ENCODE measurements at places on chromosomes 2 and 18.
A peak's percentile ranks its signal among the peaks of the same experiment; 100 is the strongest.

DNA sequence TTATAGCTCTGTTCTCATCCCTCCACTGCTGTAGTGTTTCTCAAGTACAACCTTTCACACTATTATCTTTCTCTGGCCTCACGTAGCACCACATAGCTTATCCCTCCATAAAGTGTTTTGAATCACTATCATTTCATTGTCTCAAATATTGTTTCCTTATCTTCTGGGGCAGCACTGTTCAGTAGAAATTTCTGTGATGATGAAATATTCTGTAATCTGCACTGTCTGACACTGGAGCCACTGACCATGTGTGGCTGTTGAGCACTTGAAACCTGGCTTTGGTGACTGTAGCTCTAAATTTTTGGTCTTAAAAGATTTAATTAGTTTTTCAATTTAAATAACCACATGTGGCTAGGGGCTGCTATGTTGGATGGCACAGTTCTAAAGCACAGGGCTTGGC, 78.9 kb downstream of the CPS1 start:
- no peak for DNase-seq

- no peak for DNase-seq
Observed at GRCh38 chr2:235447210-235447609, 46.6 kb upstream of the AGAP1 start.

DNA sequence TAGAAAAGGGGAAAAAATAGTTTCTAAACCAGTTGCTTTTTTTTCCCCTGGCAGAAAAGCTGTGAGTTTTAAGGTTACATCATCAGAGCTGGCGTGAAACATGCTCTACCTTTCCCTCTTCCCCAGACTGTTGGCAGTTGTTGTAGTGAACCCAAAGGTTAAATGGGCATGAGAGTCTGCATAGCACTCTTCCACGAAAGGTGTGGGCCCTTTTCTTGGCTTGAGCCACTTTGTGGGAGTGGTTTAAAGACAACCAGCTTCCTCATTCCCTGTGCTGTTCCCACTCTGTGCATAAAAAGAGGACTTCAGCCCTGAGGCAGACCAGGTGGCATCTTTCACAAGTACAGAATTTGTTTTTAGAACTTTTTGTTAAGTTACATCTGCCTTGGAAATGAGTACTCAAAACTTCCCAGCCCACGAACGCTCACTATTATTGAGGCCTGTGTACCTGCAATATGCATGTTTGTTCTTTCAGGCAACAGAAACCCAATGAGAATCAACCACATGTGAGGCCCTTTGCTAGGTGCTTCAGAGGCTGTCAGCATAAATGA, 243.8 kb downstream of the BABAM2 start:
- peak; percentile 72 for DNase-seq

GRCh38 chr2:161979490-161979889, 94.5 kb downstream of the DPP4 start:
- no peak for DNase-seq

DNA sequence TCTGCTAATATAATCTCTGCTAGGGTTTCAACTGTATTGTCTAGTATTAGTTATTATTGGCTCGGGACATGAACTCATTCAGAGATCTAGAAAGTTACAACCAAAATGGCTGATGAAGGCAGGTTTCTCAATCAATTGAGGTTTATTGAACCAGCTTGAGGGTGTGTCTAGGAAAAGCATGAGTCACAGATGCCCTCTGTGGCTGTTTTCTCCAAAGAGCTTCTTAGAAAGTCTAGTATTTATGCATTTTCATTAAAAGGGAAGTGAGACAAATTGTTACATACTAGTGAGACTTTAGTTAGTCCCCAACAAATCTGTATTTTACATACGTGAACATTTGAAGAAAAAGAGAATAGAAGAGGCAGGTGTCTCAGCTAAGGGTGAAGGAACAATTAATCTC, 23.0 kb upstream of the RTTN start:
- DNase-seq = peak; percentile 10

- no peak for DNase-seq
Observed at GRCh38 chr2:64666810-64667438, 13.2 kb upstream of the SERTAD2 start.

DNA sequence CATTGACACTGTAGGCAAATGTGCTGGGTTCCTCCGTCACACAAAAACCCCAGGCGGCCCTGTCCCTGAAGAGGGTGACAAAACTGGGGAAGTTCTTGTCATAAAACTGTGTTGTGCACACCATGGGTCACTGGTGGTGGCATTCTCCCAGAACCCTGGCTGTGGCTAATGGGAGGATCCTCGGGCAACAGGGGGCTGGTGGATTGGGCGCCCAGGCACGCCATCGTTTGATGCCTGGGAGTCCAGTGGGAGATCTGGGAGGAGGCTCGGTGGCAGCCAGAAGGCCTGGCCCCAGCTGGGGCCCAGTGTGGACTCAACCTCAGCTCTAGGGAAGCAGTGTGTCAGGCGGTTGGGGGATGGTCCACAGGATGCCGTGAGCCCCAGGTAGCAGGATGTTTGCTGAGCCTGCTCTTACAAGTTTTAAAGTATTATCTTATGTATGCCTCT, 140.7 kb downstream of the ACOXL start:
- DNase-seq = no peak

GRCh38 chr2:209840434-209840833, 68.8 kb downstream of the UNC80 start:
- DNase-seq = no peak

GRCh38 chr2:196718419-196719109, 79.0 kb downstream of the CCDC150 start:
- no peak for DNase-seq

- DNase-seq = no peak
Observed at GRCh38 chr2:72142570-72143440, 4.9 kb downstream of the CYP26B1 start.

- DNase-seq = no peak
Observed at GRCh38 chr2:195121341-195121740, 535.7 kb upstream of the SLC39A10 start.

GRCh38 chr2:143909577-143910353, 610.2 kb downstream of the ZEB2 start:
- no peak for DNase-seq

DNA sequence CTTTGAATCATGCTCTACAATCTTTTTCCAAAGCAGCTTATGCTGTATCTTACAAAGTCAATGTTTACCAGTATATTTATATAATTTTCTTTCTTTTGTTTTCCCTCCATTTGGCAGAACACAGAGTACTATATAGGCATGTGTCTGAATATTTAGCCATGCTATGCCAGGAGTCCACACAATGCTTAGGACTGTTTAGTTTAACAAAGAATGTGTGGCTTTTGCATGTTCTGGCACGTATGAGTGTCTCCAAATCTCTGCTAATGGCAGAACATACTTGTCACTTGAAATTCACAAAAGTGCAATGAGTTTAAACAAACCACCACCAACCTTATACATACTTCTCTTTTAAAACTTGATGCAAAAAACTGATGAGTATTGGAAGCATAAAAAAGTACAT, 268.0 kb downstream of the NR4A2 start:
- DNase-seq = no peak

DNA sequence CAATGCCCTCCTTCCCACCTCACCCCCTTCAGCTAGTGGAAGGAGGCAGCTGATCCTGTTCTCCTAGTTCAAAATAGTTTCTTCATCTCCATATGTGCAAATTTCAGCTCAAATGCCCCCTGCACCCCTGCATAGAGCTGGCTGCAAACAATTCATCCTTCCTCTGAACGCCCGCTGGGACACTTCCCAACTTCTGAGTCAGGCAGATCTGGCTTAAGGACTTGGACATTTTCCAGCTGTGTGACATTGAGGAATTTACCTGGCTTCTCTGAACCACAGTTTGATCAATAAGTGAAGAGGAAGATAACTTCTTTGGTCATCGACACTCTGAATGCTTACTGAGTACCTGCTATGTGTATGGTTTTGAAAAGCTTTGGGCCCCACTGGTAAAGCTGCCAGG, 23.5 kb downstream of the PTGR3 start:
- no peak for DNase-seq

GRCh38 chr2:112686348-112687217, 34.2 kb upstream of the NT5DC4 start:
- peak; percentile 95 for DNase-seq

DNA sequence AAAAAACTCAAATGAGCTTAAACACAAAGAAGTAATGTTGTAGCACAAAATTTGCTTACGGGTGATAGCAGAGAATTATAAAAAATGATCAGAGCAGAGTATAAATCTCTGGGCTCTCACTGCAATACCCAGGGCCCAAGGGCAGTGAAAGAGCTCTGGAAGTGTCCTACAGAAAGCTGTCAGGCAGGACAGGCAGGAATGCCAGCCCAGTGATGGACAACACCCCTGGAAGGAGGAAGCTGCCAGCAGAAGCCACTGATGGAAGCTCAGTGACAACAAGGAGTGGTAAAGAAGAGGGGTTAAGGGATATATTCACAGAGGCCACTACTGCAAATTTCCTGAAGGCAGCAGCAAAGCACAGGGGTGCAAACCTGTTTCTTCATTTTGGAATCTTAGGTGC, 214.9 kb downstream of the L3MBTL4 start:
- no peak for DNase-seq

- DNase-seq = no peak
Observed at GRCh38 chr2:111905990-111906735, 7.8 kb downstream of the MERTK start.

GRCh38 chr2:65931056-65931455, 498.7 kb upstream of the SPRED2 start:
- DNase-seq = no peak

DNA sequence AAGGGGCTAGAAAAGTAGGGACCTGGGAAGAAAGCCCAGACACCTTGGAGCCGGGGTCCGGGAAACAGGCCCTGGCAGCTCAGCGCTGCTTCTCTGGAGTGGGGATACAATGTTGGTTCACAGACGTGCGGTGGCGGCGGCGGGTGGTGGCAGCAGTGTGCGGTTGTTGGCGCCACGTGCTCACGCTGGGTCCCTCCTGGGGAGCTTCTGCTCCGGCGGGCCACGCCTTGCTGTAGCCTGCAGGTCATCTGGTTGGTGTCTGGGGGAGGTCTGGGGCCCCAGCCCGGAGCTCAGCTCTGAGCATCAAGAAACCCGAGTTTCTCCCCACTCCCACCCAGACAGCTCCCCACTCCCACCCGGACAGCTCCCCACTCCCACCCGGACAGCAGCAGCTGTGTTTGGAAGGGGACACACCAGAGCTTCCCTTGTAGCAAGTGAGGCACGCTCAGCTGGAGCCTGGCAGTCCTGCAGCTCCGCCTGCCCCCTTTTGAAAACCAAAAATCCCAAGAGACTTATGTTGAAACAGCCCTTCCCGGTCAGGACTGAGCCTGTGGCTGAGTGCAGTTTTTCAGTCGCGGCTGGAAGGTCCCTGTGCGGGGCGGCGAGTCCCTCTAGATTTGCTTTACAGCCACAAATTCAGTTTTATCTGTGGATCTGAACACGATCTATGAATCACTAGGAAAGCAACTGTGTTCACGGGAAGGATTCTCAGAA, 46.9 kb downstream of the NFATC1 start:
- DNase-seq = no peak

GRCh38 chr18:52339891-52340371, at the start of gene DCC:
Gene DCC (plus strand): TSS chr18:52340197. CDS start chr18:52340788, 591 bp downstream.
- DNase-seq = no peak

DNA sequence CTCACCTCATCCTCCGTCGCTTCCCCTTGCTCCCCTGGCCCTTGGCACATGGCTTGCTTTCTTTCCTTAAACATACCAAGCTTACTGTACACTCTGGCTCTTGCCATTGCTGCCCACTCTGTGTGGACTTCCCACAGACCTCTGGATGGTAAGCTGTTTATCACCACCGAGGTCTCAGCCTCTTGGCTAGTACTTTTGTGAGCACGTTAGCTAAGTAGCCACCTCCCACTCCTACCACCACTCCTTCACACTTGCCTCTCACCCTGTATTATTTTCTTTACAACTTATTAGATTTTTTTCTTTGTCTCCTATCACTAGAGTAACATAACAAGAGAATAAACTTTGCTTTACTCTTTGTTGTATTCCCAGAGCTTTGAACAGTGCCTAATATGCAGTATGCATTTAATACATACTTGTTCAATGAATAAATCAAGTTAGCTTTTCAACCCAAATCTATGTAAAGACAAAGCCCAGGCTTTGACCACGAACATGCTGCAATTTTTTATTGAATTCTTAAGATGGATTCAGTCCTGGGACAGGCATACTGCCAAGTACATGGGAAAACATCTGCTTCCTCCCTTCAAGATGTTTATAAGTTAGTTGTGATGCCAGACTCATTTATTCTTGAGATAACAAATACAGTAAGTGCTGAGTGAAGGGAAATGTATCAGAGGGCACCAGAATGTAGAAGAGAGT, 25.0 kb upstream of the MSGN1 start:
- peak; percentile 14 for DNase-seq

DNA sequence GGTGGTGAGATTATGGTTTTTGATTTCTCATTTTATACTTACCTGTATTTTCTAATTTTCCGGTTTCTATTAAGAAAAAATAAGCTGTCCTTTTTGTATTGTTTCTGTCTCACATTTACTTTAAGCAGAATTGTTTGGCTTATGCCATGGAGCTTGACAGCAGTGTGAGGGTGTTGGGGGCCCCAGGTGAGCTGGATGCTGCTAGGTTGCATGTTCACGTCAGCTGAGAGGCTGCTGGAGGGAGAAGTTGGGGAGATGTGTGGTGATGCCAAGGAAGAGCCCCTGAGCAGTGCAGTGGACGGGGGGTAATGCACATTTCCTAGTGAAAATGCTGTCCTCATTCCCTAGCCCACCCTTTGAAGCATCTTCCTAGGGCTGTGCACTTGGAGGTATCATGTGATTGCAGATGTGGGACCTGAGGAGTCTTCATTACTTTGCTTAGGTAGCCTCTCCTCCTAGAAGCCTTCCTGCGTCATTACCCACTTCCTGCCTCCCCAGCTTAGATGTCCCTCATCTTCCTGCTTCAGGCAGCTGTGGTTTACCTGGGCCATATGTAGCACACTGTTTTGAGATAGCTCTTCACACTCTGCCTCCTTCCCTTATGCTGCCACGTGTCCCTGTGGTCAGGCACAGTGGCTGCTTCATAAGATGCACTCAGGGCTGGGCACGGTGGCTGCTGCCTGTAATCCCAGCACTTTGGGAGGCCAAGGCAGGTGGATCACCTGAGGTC, 16.2 kb downstream of the ATG16L1 start:
- no peak for DNase-seq

- peak; percentile 57 for DNase-seq
Observed at GRCh38 chr2:32735348-32735747, 107.5 kb downstream of the TTC27 start.

- no peak for DNase-seq
Observed at GRCh38 chr2:137928547-137929518, 35.4 kb upstream of the HNMT start.

GRCh38 chr2:227822416-227823003, 8.9 kb downstream of the CCL20 start:
- no peak for DNase-seq

DNA sequence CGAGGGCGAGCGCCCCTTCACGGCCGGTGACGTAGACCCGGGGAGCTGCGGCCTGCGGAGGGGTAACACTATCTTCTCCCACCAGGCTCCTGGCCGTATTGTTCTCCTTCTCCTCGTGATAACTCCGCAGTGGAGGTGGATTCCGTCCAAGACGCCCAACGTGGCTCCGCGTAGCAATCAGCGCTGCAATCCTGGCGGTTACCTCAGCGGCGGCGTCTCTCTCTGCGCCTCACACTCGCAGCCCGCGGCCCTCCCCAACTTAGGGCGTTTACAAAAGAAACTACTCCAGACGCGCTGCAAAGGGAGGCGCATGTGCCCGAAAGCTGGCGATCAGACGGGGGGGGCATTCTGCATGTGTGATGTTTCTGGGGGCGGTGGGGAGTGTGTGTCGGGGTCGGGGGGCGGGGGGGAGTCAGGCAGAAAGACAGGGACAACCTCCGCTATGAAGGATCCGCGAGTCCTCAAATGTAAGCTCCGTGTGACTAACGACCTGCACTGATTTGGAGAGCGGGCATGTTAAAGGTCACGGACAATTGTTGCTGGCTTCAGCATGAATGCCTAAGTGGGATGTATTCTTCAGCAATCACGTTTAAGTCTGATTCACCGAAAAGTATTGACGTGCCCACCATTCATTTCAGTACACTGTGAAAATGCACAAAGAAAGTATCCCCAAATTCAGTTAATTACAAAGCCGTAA, 1.3 kb upstream of the ZNF516 start:
- DNase-seq = peak; percentile 95
